NCI-H2227 treated with DMSO at 0.1 percent for 48 hours (cell line): ENCODE measurements at places on chromosomes 5 and 9.
A peak's percentile ranks its signal among the peaks of the same experiment; 100 is the strongest.

GRCh38 chr5:92494508-92494907 is 1086.5 kb downstream of the NR2F1-AS1 start:
- DNase-seq, result no peak

GRCh38 chr9:85223506-85224125 is 518.1 kb downstream of the AGTPBP1 start:
- no peak for DNase-seq

GRCh38 chr9:129990269-129991010 is 52.5 kb downstream of the FNBP1 start:
- no peak for DNase-seq

GRCh38 chr5:12691330-12691729 is 787.1 kb upstream of the CTNND2 start:
- no peak for DNase-seq

- no peak for DNase-seq
Measured at GRCh38 chr5:37815913-37816312, 23.9 kb downstream of the GDNF start.

DNA sequence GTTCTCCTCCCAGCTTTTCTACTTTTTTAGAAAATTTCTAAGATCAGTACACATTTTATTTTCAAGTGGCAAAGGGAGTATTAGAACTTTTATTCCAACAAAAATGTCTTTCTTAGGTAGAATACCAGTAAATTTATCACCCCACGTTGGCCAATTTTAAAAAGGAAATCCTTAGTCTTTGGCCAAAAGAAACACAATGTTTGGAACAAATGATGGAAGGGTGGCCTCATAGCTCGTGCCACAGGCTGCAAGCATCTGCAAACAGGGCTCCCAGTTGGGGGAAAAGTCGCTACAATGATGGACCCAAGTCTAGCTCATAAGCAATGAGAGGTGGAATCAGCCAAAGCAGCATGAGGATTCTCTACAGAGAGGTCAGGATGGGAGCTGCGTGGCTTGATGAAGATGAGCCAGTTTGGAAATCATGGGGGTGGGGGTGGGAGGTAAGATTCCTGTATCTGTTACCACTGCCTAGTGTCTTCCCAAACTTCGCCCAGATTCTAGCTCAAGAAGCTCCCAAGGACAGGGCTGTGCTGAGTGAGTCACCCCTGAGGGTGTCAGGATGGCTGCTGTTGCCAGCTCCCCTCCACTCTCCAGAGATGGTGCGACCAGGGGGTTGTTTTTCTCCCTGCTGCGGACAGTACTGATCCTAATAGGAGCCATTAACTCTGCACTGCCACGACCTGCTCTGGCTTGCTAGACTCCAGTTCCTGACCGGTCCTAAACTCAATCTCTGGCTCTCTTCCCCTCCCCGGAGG is 75.6 kb downstream of the DCP2 start:
- DNase-seq, result no peak

GRCh38 chr9:109600142-109600541 is 102.0 kb upstream of the PTPN3 start:
- DNase-seq, result no peak

DNA sequence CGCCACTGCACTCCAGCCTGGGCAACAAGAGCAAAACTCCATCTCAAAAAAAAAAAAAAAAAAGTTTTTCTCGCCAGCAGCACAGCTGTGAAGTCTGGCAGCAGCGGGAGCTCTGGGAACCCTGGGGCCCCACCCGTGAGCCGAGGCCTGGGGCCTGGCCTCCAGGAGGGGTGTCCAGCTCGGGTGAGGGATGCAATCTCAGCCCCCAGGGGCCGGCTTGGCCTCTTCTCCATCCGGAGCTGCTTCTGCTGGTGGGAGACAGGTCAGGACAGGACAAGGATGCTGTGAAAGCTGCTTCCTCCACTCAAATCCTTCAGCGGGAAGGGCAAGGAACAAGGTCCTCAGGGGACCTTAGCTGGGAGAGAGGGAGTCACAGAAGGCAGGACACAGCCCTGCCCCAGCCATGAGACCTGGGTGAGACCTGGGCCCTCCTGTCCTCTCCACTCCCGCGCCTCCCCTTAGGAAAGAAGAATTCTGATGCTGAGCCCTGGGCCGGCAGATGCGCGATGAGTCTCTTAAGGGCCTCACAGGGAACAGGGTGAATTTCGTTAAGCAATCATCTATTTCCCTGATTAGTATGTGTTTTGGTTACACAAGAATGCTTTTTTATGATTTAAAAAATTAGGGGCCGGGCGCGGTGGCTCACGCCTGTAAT is 30.6 kb downstream of the PLPP7 start:
- DNase-seq, result no peak

DNA sequence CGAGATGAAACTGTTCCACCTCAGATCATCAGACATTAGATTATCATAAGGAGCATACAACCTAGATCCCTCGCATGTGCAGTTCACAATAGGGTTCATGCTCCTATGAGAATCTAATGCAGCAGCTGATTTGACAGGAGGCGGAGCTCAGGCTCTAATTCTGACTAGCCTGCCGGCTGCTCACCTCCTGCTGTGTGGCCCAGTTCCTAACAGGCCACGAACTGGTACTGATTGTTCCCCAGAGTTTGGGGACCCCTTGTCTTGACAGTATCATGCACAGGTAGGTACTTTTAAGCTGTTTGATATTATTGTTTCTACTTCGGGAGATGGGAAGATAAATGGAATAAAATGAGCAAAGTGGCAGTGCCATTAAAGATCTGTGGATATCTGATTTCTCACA is 66.9 kb downstream of the ZCCHC7 start:
- DNase-seq, result no peak

DNA sequence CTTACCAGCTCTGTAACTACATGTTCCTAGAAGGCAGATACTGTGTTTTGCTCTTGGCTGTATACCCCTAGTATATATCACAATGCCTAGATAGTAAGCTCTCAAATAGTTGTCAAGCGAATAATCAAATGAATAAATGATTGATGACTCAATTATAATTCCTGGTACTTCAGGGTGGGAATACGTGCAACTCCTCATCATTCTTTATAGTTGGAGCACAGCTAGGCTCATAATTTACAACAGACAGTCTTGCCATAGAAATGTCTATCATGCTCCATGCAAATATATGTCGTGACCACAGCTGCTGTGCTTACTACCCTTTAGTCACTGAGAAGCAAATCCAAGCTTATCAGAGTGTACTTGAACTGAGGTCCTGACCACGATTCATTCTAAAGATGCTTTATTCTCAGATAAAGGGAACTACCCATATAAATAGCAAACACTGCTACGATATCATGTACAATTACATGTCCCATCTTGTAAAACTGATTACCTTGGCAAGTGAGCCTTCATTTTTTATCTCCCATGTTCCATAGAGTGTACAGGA is 52.1 kb downstream of the STRBP start:
- DNase-seq, result no peak

DNA sequence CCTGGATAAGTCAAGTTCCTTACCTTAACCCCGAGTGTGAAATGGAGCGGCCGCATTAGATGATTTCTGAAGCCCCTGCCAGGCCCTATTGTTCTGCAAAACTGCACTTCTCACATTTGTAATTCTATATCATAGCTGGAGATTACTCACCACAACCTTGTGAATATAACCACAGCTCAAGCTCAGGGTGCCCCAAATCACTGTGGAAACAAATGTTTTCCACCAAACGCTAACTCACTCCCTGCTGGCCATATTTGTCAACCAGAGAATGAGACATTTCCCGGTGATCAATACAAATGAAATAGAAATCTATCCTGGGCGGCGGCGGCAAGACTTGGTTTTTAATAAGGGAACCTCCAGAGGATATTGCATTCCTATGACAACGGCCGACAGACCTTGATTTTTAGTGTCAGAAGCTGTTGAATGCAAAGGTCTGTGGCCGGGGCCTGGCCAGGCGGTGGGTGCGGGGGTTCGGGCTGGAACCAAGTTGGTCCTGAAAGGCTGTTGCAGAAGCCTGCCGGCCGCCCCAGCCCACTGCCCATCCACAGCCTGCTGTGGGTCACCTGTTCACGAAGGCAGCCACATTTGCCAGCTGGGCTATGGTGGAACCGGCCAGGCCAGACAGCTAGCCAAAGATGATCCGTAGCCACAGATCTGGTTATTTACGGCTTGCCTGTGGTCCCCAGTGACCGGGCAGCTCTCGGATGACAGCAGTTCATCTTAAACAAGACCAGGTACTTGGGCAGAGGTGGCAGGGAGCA is 93.9 kb upstream of the LMX1B start:
- DNase-seq, result no peak

- DNase-seq, result no peak
Measured at GRCh38 chr5:170404398-170404797, 15.2 kb upstream of the KCNMB1 start.

GRCh38 chr5:38069360-38069759 is 189.0 kb upstream of the EGFLAM start:
- DNase-seq, result no peak

- no peak for DNase-seq
Measured at GRCh38 chr5:160039810-160040470, 31.0 kb downstream of the TTC1 start.

GRCh38 chr5:148740966-148741742 is 85.3 kb upstream of the ADRB2 start:
- DNase-seq, result peak; percentile 4

DNA sequence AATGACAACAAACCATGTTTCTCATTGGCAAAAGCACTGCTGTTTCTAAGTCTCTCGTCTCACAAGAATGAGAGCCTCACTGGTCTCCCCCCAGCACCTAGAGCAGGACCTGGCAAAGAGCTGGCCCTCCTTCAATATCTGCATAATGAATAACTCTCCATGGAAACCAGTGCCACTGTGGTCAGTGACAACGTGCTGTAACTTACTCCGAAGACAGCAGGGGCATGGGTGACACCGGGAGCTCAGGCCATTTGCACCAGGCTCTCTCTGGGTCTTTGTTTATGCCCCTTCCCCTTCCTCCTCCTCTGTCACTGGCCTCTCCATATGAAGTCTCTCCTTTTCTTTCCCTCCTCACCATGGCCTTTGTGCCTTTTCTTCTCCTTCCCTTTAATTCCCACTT is 33.3 kb downstream of the TAS2R1 start:
- no peak for DNase-seq

- no peak for DNase-seq
Measured at GRCh38 chr9:112187404-112187803, 12.3 kb upstream of the SUSD1 start.

DNA sequence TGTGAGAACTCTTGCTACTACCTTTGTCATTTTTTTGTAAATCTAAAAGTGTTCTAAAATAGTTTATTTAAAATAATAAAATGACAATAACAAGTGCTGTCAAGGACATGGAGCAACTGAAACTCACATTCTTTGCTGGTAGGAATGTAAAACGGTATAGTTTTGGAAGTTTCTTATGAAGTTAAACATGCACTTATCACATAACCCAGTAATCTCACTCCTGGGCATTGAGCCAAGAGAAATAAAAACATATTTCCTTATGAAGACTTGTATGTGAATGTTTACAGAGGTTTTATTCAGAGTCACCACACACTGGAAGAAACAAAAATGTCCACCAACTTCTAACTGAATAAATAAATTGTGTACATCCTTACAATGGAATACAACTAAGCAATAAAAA is 46.0 kb upstream of the COL15A1 start:
- DNase-seq, result no peak

DNA sequence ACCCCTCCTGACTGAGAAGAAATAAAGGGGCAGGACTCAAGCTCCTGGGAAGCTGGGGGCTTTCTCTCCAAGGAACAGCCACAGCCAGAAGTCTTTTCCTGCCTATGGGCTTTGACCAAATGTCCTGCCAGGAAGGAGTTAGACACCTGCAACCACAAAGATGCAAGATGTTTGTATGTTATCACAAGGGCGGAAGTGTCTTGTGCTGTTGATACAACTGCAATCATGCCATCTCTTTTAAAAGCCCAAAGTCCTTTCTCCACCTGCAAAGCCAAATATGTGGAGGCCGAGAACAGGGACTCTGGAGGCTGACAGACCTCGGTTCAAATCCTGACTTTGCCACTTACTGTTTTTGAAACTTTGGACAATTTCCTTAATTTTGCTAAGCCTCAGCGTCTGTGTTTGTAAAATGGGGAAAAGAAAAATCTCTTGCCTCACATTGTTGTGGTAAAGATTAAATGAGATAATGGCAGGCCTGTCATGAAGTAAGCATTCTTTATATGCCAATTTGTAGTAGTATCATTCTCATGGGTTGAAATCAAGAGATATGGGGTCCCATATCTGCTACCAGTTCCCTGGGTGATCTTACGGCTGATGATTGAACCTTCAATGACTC is 17.0 kb downstream of the HRH2 start:
- no peak for DNase-seq

DNA sequence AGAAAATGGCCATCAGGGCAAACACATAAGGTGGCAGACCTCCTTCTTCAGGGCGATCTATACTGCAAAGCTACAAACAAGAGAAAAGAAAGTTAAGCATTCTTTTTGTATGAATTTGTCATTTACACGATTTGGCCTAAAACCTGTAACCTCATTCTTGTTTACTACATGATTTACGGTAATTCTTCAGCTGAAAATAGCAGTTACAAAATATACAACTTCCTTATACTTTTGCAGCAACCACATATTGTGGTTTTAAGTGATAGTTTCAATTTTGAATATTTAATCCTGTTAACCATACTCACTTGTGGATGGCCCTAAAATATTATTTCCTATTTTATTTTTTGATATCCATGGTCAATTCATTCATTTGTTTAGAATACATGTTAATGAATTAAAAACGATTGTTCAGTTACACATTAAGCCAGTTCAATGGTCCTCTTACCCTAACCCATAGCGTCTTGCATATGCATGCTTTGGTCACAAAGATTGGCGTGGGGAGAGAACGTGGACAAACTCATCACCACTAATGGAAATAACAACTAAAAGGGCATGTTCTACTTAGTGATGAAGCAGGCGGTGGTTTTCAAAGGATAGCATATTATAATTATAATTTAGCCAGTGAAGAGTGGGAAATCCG is 16.6 kb downstream of the TUT7 start:
- DNase-seq, result no peak

- DNase-seq, result no peak
Measured at GRCh38 chr9:138049779-138050471, 172.3 kb downstream of the CACNA1B start.

- DNase-seq, result no peak
Measured at GRCh38 chr9:121138973-121139372, 62.7 kb downstream of the RAB14 start.

- peak; percentile 62 for DNase-seq
Measured at GRCh38 chr5:109410389-109411148, 795 bp upstream of the PJA2 start.

DNA sequence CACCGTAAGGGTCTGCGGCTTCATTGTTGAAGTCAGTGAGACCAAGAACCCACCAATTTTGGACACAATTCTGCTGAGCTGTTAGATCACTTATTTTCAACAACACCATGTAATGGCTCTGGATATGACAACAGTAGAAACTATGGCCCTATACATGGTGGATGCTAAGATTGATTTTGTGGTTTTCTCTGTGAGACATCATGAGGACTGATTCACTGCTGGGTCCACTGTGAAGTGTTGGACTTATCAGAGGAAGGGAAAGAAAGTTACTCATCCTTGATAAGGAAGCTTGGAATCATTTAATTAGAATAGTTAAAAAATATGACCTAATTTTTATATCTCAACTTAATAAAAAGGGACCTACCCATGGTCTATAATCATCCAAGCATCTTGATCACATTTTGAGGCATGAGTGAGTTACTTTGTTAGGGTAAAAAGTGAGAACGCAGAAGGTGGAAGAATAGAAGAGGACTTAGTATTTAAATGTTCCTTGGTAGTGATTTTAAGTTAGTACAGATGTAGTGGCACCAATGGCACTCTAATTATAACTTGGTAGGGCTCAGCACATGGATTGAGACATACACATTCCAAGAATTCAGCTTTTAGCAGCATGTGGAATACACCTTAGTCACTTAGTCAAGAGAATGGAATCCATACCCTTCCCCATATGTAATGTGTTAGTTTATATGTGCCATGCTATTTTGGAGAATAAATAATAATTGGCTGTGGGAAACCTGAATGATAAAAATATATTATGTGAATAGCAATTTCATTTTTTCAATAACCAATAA is 123.5 kb upstream of the CD180 start:
- no peak for DNase-seq
